Smooth muscle cell of the brain vasculature (primary cell): ENCODE measurements at places on chromosomes 12 and 14.
A peak's percentile ranks its signal among the peaks of the same experiment; 100 is the strongest.

- DNase-seq = no peak
These were observed 167.4 kb downstream of the DICER1 start for GRCh38 chr14:94989946-94990345.

- DNase-seq = peak; percentile 40
These were observed 3.6 kb downstream of the ZNF839 start for GRCh38 chr14:102323102-102323501.

- DNase-seq = no peak
These were observed 28.2 kb upstream of the TMEM106C start for GRCh38 chr12:47935184-47935583.

DNA sequence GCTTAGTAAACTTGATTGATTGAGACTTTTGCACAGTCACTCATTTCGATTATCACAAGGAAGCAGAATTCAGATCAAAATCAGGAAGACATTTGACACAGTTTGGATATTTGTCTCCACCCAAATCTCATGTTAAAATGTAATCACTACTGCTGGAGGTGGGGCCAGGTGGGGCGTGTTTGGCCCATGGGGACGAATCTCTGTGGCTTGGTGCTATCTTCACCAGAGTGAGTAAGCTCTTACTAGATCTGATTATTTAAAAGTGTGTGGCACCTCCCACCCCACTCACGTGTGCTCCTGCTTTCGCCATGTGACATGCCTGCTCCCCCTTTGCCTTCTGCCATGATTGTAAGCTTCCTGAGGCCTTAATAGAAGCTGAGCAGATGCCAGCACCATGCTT lies 291.4 kb downstream of the PCNX1 start:
- no peak for DNase-seq

DNA sequence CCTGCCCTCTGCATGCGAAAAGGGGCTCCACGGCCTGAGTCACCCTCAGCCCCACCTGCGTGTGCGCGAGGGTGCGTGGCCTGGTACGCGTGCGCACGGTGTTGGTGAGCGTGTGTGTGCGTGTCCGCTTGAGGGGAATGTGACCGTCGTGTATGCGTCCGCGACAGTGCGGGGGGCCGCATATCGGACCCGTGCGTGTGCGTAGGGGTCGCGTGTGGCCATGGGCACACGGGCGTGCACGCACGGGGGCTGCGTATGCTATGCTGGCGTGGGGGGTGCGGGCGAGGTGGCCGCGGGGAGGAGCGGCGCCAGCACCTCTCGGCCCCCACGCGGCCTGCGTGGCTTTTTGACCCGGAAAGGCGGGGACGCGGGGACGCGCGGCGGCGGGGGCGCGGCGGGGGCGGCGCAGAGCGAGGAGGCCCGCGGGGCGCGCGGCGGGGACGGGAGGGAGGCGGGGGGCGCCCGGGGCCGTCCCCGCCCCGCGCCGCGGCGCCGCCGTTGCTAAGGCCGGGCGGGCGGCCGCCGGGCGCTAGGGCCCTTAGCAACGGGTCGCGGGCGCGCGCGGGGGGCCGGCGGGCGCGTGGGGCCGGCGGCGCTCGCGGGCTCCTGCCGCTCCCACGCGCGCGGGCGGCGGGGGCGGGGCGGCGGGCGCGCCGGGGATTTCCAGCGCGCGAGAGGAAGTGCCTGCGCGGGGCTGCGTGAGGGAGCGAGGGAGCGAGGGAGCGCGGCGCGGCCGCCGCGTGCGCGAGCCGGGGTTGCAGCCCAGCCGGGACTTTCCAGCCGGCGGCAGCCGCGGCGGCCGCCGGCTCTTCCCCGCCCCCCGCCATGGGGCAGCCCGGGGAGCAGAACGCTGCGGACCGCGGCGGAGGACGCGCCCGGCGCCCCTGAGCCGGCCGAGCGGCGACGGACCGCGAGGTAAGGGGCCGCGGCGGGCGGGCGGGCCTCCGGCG lies at the start of gene TRAF3:
TSS of gene TRAF3 (plus strand) at position 689 of the 950 bp plus-strand sequence. CDS start 92,753 bp downstream, outside the sequence.
- DNase-seq = no peak

DNA sequence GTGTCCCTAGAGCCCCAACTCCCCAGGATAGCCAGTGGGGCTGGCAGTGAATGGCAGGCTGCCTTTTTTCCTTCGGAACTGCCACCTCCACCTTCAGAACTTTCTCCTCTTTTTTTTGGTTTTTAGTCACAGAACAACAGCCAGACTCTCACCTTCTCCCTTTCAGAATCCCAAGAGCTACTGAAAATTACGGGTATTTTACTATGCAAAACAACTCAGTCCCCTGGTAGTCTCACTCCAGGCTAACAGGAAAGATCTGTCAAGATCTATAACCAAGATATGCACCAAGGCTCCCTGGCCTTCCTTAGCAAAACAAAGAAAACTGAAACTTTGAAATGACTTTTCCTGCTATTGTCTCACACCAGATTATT lies 12.5 kb downstream of the PLEKHG6 start:
- DNase-seq = no peak

- DNase-seq = no peak
These were observed 127.7 kb upstream of the FOXN3 start for GRCh38 chr14:89544636-89545301.

GRCh38 chr14:103561381-103562178 lies 877 bp downstream of the BAG5 start:
- DNase-seq = no peak

GRCh38 chr12:91577586-91578539 lies 395.2 kb upstream of the DCN start:
- DNase-seq = peak; percentile 4

DNA sequence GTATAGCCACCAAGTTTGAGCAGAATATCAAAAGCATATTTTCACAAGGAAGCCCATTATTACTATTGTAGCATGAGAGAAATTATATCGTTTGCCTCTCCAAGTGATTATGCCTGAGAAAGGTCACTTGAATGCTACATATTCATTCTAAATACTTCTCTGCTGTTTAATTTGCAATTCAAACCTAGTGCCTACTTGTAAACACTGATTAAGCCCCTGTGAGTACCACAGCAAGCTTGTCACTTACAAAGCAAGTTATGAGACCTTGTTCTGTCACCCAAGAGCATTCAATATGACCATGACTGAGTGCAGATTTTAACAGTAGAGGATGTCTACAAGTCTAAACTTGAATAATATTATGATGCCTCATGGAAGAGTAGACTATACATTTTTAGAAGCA lies 124.7 kb upstream of the SSTR1 start:
- no peak for DNase-seq
